Astrocyte (in vitro differentiated cells and primary cell): ENCODE measurements at places on chromosomes 1 and 21.

GRCh38 chr1:183881387-183882131, 76.6 kb downstream of the RGL1 start:
- H3K36me3 ChIP-seq, result peaks cover 2% of the 10 kb centered on the region
- no peak overlapping the region for H3K4me3 ChIP-seq
- H3K27me3 ChIP-seq, result no peaks in the 10 kb centered on the region
- H3K27ac ChIP-seq, result peak overlapping the region; percentile 30
- peak; percentile 85 for DNase-seq

DNA sequence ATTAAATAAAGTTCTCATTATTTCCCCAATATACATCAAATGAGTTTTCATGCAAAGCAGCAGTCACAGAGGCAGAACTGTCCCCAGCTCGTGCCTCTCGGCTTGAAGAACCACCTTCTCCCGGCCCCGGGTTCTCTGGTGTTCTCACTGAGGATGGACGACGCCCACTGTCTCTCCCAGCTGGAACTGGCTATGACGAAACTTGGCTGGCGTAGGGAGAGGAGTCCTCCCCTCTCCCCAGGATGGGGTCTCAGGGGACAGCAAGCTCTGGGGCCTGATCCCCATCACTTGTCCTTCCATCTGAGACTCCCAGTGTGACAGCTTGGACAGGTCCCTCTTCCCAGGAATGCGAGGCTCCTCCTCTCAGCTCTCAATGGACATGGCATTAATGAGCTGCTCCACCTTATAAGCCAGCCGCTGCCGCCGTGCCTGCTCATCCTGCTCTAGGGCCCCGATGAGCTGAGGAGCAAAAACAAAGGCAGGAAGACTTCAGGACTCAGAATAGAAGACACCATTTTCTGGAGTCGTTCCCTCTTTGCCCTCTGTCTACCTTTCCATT, 116.0 kb upstream of the CD34 start:
- H3K36me3 ChIP-seq, result peaks cover under 1% of the 10 kb centered on the region
- peaks cover 5% of the 10 kb centered on the region for H3K27me3 ChIP-seq
- H3K4me3 ChIP-seq, result no peak overlapping the region
- peaks cover 15% of the 10 kb centered on the region for H3K4me1 ChIP-seq
- no peak for DNase-seq

DNA sequence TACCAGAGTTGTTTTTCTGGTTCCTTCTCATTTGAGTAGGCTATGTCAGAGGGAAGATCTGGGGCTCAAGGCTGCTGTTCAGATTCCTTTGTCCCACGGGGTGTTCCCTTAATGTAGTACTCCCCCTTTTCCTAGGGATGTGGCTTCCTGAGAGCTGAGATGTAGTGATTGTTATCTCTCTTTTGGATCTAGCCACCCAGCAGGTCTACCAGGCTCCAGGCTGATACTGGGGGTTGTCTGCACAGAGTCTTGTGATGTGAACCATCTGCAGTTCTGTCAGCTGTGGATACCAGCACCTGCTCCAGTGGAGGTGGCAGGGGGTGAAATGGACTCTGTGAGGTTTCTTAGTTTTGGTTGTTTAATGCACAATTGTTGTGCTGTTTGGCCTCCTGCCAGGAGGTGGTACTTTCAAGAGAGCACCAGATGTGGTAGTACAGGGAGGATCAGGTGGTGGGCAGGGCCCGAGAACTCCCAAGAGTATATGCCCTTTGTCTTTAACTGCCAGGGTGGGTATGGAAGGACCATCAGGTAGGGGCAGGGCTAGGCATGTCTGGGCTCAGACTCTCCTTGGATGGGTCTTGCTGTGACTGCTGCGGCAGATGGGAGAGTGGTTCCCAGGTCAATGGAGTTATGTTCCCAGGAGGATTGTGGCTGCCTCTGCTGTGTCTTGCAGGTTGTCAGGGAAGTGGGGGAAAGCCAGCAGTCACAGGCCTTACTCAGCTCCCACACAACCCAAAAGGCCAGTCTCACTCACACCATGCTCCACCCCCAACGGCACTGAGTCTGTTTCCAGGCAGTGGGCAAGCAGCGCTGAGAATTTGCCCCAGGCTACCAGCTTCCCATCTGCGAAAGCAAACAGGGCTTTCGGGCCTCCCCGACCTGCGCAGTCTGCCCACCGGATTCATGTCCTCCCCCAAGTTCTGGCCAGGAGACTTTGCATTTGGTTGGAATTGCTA, 64.2 kb downstream of the SERINC2 start:
- peaks cover 2% of the 10 kb centered on the region for H3K27me3 ChIP-seq
- no peak for DNase-seq
- no peaks in the 10 kb centered on the region for H3K36me3 ChIP-seq
- H3K4me3 ChIP-seq, result no peak overlapping the region
- no peak overlapping the region for H3K27ac ChIP-seq
- no peaks in the 10 kb centered on the region for H3K4me1 ChIP-seq

GRCh38 chr1:27517907-27518718, 28.1 kb upstream of the WASF2 start:
- DNase-seq, result no peak
- no peaks in the 10 kb centered on the region for H3K36me3 ChIP-seq
- H3K4me1 ChIP-seq, result peaks cover 13% of the 10 kb centered on the region
- H3K27me3 ChIP-seq, result no peaks in the 10 kb centered on the region

GRCh38 chr1:35587736-35588135, 14.6 kb downstream of the TFAP2E start:
- no peak overlapping the region for H3K4me3 ChIP-seq
- H3K4me1 ChIP-seq, result no peaks in the 10 kb centered on the region
- DNase-seq, result no peak
- H3K27me3 ChIP-seq, result no peaks in the 10 kb centered on the region

- H3K4me1 ChIP-seq, result peaks cover 13% of the 10 kb centered on the region
- peak overlapping the region; percentile 82 for H3K4me3 ChIP-seq
- no peaks in the 10 kb centered on the region for H3K36me3 ChIP-seq
- no peak for DNase-seq
Measured at GRCh38 chr1:91501971-91502671, 1.5 kb downstream of the CDC7 start.

DNA sequence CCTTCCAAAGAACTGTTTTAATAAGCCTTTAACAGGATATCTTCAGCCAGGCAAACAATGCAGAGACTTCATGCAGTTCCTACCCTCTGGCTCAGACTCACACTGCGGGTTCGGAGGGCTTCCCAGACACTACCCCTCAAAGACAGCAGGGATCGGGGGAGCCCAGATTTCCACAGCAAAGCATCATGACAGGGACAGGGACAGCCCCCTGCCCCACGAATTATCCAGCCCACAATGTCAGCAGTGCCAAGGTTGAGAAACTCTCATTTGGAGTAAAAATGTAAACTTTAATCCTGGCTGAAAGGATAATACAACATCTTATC, 20.1 kb downstream of the NPHP4 start:
- no peak overlapping the region for H3K4me3 ChIP-seq
- H3K36me3 ChIP-seq, result no peaks in the 10 kb centered on the region
- DNase-seq, result no peak
- H3K4me1 ChIP-seq, result no peaks in the 10 kb centered on the region
- no peaks in the 10 kb centered on the region for H3K27me3 ChIP-seq

DNA sequence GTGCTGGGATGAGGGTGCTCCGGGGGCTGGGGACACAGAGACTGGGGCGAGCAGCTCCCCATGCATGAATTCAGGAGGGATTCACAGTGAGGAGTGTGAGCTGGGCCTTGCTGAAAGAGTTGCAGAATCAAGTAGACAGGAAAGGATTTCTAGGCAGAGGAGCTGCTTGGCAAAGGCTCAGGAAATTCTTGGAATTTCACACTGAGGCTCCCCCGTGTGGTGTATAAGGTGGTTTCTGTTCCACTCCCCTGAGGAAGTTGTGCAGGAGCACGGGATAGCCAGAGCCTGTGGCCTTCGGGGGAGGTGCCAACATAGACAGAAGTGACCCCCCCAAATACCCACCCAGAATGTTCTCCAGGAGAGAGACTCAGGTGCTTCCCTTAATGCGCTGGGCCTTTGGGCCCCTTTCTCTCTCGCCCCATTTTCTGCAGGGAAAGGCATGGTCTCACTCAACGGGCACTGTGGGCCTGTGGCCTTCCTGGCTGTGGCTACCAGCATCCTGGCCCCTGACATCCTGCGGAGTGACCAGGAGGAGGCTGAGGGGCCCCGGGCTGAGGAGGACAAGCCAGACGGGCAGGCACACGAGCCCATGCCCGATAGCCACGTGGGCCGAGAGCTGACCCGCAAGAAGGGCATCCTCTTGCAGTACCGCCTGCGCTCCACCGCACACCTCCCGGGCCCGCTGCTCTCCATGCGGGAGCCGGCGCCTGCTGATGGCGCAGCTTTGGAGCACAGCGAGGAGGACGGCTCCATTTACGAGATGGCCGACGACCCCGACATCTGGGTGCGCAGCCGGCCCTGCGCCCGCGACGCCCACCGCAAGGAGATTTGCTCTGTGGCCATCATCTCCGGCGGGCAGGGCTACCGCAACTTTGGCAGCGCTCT, 58.5 kb upstream of the ACTL8 start:
- H3K4me3 ChIP-seq, result no peak overlapping the region
- peak; percentile 60 for DNase-seq
- H3K4me1 ChIP-seq, result peaks cover 4% of the 10 kb centered on the region
